Glomerular endothelial cell (primary cell): ENCODE measurements at places on chromosomes 3 and 15.

DNA sequence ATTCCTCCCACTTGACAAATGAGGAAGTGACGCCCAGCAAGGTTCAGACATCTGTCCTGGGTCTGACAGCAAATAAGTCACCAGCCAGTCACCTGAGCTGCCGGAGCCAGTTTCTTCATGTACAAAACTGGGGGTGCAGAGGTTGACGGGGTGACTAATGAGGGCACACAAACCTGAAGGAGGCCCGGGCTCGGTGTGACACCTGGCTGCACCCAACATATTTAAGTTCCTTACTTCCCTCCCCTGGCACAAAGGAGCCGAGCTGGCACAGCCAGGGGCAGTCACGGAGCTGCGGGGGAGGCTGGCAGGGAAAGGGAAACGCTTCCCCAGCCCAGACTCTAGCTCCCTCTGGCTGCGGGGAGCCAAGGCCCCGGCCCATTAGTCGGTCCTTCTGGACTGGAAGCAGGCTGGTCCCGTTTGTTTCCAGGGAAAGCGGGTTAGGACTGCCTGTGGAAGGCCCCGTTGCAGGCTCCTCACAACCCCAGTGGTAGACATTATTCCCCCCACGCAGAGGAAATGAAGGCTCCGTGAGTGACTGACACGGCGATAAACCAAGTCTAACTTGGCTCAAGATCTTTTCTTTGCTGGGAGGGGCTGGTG lies 2.3 kb downstream of the FBXL22 start:
- no peak for DNase-seq

GRCh38 chr15:62357431-62357830 lies 192.3 kb upstream of the C2CD4B start:
- no peak for DNase-seq

DNA sequence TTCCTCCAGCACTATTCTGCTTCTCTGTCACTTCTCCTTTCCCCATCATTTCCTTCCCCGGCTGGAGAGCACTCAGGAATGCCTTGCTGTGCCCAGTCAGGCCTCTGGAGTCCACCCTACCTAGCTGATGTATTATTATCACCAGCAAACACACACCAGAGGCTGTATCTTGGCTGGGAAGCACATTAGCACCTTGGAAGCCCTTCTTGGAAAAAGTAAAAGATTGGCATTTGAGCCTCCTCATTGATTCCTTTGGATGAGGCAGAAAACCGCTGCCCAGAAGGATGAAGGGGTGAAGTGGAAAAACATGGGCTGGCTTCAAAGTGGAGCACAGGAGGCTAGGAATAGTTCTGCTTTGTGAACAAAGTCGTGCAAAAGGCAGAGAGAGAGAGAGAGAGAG lies 244.3 kb downstream of the RPLP1 start:
- DNase-seq = no peak

DNA sequence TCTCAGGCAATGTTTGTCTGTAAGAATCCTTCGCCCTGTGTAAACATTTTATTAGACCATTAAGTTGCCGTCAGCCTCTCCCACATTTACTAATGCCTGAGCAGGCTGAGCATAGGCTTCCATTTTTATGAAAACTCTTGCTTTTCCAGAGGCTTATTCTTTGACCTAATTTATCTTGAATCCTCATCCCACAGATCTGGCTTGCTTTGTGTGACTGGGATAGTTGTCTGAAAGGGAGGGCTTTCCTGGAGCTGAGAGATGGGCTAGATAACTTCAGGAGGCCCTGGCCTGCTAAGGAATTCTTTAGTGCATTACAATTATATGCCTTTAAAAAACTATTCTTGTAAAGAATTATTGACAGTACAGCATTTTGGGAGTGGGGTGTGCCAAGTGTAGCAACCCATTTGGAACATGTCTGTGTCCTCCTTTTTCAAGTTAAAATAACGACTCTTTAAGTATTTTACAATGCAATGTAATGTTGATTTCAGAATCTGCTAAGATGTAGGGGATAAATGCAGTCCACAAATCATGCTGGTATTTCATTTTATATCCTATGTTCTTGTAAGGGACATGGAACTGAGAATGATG lies 52.4 kb downstream of the EEFSEC start:
- DNase-seq = no peak

GRCh38 chr3:77475507-77475906 lies 435.6 kb downstream of the ROBO2 start:
- no peak for DNase-seq

- DNase-seq = no peak
Observed at GRCh38 chr3:5084224-5084623, 37.9 kb upstream of the ARL8B start.

DNA sequence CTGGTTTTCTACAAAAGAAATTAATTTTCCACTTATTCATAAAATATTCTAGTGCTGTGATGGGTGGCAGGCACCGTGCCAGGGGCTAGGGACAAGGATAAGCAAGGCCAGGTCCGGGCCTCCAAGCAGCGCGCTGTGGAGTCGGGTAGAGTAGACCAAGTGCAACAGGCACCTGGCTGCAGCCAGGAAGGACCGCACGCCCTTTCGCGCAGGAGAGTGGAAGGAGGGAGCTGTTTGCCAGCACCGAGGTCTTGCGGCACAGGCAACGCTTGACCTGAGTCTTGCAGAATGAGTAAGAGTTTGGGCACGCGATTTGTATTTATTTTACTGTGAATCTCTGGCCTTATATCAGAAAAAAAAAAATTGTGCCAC lies at the start of gene CASR:
Gene CASR (plus strand): TSS at position 148 of the 372 bp plus-strand sequence. CDS start 70,522 bp downstream, outside the sequence.
- DNase-seq = no peak

DNA sequence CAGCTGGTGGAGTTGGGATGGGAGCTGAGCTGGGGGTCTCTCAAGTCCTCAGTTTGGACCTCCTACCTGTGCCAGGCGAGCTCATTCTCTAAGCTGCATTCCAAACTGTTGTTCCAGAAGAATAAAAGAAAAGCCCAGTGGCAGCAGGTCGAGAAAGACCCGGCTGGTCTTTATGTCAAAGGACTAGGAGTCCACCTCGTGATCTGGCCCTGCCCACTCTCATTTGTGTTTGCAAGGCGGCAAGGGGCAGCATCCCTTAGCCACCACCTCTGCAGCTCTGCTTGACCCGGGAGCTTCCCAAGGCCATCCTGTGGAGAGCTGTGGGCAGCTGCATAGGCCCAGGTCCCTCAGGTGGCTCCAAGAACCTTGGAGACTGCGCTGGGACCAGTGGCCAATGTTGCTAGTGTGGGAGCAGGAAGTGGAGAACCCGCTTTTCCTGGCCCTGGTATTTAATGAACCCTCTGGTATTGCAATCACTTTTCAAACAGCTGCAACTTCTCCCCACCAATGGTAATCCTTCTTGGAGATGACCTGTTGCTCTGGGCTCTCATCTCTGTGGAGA lies 30.9 kb downstream of the KY start:
- DNase-seq = no peak

DNA sequence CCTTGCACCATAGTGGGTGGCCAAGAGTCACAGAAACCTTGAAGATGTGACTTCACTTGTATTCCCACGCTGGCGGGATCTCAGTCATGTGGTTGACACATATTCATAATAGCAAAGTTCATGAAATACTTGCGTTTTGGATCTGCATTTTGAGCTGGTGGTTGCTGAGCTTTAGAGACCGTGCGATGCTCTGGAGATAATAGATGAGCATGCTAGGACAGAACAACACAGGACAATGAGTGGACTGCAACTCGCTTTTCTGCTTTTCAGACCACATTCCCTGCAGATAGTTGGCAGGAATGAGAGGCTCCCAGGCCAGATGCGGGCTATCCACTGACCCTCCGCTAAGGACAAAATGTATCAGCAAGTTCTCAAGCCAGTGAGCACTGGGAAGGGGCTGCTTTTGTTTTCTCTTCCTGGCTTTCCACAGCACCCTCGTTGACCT lies 13.8 kb upstream of the STARD5 start:
- no peak for DNase-seq

GRCh38 chr3:13347390-13347950 lies 72.7 kb downstream of the NUP210 start:
- no peak for DNase-seq

DNA sequence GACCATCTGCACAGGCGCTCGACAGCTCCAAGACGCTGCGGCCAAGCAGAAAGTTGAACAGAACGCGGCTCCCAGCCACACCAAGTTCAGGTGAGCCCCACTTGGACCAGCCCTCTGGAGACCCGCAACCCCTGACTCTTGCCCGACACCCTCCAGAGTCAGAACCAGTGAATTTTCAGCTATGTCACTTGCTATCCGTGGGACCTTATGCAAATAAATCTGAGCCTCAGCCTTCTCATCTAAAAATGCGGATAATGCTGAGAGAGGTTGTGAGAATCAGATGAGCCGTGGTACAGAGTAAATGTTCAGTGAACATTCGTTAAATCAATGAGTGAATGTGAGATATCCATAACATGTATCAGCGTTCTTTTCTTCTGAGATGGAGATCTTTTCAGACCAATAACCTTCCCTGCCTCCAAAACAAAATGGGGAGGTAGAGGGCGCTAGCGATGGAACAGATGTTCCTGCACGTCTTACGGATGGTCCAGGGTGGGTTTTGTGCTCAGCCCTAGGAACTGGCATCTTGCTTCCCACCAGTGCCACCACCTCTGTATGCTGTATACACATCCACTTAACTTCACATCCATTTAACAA lies 524 bp downstream of the MRPS11 start:
- DNase-seq = no peak

GRCh38 chr15:84888639-84889038 lies 4.2 kb downstream of the SLC28A1 start:
- no peak for DNase-seq

DNA sequence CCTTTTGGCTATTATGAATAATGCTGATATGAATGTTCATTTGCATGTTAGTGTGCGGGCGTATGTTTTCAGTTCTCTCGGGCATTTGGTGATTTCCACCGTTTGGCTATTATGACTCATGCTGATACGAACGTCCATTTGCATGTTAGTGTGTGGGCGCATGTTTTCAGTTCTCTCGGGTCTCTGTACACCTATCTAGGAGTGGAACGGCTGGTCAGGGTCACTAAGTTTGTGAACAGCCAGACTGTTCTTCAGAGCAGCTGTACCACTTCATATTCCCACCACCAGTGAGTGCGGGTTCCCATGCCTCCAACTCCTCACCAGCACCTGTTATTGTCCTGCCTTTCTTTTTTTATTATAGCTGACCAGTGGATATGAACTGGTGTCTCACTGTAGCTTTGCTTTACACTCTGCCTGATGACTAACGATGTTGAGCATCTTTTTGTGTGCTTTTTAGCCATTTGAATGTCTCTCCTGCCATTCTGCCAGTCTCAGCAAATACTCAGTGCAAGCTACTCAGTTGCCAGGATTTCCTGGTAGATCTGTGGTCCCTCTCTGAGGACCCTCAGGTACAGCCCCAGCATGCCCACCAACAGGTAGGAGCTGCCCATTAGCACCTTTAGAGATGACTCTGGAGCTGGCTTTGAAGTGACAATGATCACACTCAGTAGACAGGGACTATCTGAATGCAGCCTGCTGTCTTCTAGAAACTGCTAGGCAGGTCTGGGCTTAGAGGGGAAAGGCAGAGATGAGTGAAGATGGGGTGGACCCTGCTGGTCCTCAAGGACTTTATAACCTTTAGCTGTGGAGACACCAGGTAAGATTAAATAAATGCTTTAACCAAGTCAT lies 141.1 kb downstream of the XXYLT1 start:
- DNase-seq = no peak

- no peak for DNase-seq
Observed at GRCh38 chr3:158776531-158776930, 25.3 kb upstream of the MFSD1 start.

DNA sequence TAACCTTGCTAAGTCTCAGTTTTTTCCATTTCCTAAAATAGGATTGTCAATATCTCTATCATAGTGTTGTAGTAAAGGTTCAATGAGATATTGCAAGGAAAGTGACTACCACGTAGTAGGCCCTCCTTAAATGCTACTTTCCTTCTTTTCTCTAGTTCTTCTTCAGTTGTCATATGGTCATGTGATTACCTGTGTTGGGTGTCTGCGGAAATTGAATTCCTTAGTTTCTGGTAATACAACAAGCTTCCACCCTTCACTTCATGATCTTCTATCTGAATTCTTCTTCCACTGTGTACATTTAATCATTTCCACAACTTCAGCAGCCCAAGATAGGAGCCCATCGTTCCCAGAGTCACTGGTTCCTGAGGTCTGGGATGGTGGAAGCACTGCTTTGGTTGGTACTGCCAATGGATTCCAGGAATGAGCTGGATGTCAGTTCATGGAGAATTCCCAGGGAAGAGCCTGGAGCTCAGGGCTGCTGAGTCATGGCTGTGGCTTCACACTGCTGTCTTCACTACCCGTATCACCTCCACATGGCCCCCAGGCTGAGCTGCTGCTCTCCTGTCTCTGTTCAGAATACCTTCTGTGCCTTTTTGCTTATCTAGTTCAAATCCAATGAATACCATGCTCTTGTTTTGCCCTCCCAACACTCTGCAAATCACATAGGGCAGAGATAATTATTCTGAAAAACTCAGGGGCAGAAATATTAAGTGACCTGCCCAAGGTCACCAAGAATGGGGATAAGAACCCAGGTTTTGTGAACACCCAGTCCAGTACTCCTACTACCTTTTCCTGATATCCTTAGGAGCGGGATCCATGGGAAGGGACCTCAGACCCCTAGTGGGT lies 98.6 kb downstream of the RPL39L start:
- no peak for DNase-seq

DNA sequence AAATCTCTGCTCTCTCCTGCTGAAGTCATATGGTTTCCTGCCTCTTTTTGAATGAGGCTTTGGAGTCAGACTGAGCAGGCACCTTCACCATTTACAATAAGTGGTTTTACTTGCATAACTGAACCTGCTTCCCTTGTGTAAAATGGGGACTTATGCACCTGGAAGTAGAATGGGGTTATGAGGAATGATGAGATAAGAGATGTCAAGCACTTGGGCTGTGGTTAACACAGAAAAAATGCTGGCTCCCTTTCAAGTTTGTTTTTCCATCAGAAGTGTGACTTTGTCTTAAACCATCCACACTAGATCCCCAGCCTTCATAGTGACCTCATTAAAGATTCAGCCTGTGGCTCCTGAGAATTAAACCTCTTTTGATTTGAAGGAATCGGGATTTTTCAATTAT lies 5.2 kb downstream of the EXOSC7 start:
- DNase-seq = no peak

- no peak for DNase-seq
Observed at GRCh38 chr3:6179761-6180160, 681.2 kb upstream of the GRM7 start.
